ENCODE measurements at places on chromosomes 1 and 21.

- DNase-seq: no peak
Observed at GRCh38 chr21:18153063-18153462, 91.6 kb upstream of the CHODL start.

GRCh38 chr1:40802078-40802741 is 18.6 kb downstream of the KCNQ4 start:
- DNase-seq: peak; percentile 80

GRCh38 chr21:44718571-44718970 is 7.2 kb upstream of the TSPEAR start:
- DNase-seq: no peak

- no peak for DNase-seq
Observed at GRCh38 chr1:163267962-163268361, 53.8 kb upstream of the NUF2 start.

- DNase-seq: no peak
Observed at GRCh38 chr21:16519036-16519435, 789.3 kb downstream of the USP25 start.

DNA sequence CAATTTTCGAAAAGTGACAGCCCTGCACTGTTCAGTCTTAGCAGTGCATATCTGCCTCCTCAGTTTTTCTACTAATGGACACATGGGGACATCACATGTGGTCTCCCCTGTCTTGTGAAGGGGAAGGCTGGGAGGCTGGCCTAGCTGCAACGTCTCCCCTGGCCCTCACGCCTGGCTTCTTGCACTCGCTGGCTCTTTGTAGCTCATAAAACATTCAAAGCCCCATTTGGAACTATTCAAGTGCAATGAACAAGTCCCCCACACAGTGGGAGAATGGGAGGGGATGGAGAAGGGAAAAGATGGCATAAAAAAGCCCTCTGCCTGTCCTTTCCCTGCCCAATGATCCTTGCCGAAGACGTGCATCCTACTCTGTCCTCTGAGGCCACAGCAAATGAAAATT is 73.6 kb downstream of the PGBD5 start:
- DNase-seq: no peak

- DNase-seq: peak; percentile 50
Observed at GRCh38 chr1:17011439-17012307, at the start of gene ATP13A2. TSS of gene ATP13A2 (minus strand) at chr1:17011928. CDS start at chr1:17011738, 190 bp downstream.

GRCh38 chr1:193634470-193634869 is 448.1 kb upstream of the B3GALT2 start:
- no peak for DNase-seq

Data from stimulated activated CD4-positive, alpha-beta T cell treated with anti-CD3 and anti-CD28 coated beads, Interleukin-1b, Interleukin-23, amount 100 ng/mL, for 1 hour (primary cell).